ENCODE measurements at places on chromosomes 2 and 18.

DNA sequence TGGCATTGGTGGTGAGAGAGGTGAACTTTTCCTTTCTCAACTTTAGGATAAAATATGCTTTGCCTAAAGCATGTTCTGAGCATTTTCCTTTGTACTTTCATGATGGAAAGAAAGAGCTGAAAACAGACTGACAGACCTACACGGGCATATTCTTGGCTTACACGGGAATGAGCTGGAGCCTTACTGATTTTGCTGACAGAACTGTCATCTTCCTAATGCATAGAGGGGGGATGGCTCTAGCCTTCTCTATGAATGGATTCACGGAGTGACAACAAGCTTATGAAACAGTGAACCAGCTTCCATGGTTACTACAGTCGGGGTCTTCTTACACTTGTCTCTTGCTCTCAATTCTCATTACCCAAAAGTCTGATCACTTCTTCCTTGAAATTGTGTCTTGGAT, 32.2 kb downstream of the FSHR start:
- no peak for DNase-seq

- no peak for DNase-seq
Measured at GRCh38 chr18:79815657-79816056, 17.9 kb downstream of the KCNG2 start.

- no peak for DNase-seq
Measured at GRCh38 chr2:221454459-221455105, 117.5 kb downstream of the EPHA4 start.

DNA sequence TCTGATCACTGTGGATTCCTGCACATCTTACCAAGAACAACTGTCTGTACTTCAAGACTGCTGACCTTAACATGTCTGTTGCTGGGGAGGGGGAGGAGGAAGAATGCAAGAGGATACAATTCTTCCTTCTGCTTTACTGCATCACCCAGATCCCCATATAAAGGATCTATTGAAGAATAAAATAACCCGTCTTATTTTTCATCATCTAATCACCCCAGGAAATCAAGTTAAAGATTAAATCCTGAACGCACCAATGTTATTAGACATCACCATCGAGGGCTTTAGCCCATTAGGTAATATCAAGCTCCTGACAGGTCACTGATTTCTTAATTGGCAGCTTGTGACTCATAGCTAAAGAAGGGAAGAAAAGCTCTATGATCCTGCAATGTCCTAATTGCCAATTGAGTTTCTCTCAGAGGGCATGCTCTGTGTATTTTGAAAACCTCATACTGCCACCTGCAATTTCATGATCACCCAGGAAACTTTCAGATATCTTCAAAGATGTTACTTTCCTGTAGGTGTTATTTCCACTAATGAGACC, 75.4 kb upstream of the KCNE4 start:
- DNase-seq = no peak

- DNase-seq = no peak
Measured at GRCh38 chr2:217555081-217555876, 447.5 kb downstream of the TNS1 start.

- no peak for DNase-seq
Measured at GRCh38 chr2:108898315-108899082, 90.5 kb downstream of the EDAR start.

DNA sequence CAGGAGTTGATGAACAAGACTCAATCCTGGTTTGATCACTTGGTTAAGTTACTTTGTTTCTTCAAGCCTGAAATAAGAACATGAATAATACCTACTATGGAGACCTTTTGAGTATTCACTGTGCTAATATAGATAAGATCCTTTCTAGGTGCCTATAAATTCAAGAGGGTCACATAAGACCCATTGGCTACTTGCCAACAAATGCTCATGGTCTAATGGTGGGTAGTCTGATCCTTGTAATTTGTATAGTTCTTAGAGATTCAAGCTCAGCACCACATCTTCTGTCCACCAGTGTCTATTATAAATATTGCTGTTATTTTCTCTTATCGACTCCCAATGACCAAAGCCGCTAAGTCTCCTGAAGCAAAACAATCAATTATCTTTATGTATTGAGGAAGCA, 27.4 kb upstream of the ACSL3 start:
- no peak for DNase-seq

DNA sequence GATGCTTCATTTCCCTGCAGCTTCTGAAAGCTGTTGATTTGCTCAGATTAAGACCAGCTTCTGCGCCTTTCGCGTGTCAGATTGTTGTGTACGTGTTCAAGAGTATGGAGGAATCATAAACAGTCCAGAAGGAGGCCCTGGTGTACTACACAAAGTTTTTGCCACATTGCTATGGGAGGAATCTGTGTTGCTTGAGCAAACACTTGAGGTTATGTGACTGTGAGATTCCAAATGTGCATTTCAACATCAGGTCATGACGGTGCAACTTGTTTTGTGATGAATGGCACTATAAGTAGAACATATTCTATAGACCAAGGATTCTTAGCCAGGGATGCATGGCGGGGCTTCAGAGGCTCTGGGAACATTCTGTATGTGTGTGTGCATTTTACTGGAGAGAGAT, 35.0 kb downstream of the SRSF7 start:
- no peak for DNase-seq

GRCh38 chr2:69459936-69460335, 22.7 kb upstream of the NFU1 start:
- DNase-seq = no peak

- no peak for DNase-seq
Measured at GRCh38 chr2:234958311-234958710, 6.5 kb downstream of the SH3BP4 start.

DNA sequence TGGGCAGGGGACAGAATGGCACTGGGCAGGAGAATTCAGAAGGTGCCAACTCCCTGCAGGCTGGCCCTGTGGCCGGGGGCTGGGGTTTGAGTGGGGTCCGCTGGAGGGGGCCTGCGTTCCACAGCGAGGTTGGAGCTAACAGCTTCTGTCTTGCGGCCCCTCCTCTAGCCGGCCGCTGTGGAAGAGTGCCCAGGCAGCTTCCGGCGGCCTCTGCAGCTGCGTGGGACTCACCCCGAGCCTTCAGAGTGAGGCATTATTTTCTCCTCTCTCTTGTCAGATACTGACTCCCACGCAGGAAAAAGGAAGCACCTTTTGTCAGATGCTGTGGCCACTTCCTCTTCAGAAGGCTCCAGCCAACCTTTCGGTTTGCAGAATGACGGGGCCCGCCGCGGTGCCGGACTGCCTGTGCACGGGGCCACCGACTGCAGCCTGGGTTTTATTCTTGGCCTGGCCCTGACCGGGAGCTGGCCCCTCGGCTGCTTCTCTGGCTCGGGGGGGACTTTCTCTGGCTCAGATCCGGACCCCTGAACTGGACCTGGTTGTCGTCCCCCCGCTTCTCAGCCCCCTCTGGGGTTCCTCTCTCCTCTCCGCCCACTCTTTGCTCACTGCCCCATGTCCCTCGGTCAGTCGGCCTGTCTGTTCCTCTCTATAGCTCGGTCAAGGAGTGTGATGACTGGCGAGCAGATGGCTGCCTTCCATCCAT, 40.1 kb downstream of the ARHGAP25 start:
- peak; percentile 95 for DNase-seq

DNA sequence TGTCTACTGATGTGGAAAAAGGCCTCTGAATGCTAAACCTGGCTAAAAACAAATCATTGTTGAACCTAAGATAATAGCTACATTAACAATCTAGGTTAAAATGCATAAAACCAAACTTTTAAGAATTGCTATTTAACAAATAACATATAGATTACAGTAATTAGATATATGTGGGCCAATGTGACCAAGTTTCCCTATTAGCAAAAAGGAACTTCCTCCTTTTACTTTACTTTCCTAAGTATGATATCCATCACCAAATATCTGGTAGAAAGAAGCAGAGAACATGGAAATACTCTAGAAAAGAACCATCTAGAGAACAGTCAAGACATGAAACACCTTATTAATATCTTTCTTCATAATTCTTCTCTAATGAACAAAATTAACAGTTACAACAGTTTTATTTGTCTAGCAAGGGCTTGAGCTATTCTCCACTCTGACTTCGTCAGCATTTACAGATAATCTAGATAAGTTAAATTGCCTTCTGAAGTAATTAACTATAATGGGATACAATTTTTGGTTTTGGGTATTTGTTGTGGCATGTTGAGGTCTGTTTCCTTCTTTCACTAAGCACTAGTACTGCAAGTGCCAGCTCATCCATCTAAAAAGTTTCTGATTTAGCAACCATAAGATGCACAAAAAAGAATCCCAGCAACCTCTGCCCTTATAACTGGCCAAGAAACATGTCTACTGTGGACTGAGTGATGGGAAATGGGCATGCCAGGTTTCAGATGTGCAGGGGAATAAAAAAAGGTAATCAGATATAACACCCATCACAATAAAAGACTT, 53.3 kb downstream of the MEMO1 start:
- no peak for DNase-seq

GRCh38 chr2:179440642-179441251, 176.1 kb upstream of the SESTD1 start:
- peak; percentile 7 for DNase-seq

GRCh38 chr2:128166746-128167353, 75.8 kb downstream of the UGGT1 start:
- no peak for DNase-seq

- DNase-seq = peak; percentile 29
Measured at GRCh38 chr2:73896362-73897239, 3.8 kb downstream of the ACTG2 start.

- DNase-seq = no peak
Measured at GRCh38 chr2:95350774-95351597, 51.5 kb upstream of the FAHD2A start.

DNA sequence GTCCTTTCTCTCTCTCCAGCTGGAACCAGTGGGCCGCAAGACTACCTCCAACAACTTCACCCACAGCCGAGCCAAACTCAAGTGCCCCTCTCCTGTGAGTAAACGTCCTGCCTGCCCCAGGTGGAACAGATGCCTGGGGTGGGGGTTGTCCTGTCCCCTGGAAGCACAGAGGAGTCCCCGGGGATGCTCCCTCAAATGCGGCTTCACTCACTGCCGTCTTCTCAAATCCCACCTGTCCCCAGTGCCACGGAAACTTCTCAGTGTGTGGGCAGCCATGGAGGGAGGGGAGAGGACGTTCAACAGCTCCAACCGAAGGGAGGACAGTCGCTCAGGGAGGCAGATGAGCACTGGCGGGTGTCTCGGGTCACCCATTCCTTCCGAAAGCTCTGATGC, 110.7 kb upstream of the PPP1CB start:
- DNase-seq = no peak

- DNase-seq = no peak
Measured at GRCh38 chr2:221444106-221444505, 128.0 kb downstream of the EPHA4 start.

GRCh38 chr18:76383636-76384035, 111.4 kb downstream of the ZNF516 start:
- DNase-seq = no peak

DNA sequence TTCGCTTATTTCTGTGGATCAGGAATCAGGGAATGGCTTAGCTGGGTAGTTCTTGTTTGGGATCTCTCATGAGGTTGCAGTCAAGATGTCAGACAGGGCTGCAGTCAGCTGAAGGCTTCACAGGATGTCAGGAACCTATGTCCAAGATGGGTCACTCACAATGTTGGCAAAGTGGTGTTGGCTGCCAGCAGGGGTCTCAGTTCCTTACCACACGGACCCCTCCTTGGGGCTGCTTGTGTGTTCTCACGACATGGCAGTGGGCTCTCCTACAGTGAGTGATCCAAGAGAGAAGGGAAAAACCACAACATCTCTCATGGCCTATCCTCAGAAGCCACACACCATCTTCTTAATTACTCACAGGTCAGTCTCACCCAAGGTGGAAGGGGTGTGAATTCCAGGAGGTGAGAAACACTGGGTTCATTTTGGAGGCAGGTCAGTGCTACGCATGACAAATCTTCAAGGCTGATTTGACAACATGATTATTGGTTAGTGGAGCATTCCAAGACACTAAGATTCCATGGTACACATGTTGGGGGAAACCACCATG, 1.3 kb upstream of the ANTXR1 start:
- no peak for DNase-seq

- no peak for DNase-seq
Measured at GRCh38 chr2:99389371-99389770, 52.2 kb downstream of the EIF5B start.

DNA sequence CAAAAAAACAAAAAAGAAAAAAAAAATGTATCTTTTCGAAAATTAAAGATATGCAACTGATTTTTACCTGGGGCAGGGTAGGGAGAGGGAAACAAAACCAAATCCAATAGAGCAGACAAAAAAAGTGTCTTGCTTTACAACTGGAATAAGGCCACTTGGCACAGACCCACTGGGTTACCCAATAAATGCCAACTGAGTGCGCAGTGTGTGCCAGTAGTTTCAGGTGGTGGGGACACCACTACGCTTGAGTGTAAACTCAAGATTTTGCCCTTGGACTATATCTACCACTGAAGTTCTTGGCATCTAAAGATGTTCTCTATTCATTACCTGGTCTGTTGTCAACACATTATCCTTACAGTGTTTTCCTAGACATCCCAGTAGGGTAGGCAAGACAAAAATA, 16.3 kb downstream of the VPS4B start:
- DNase-seq = no peak

GRCh38 chr18:8660316-8660715, 45.0 kb upstream of the MTCL1 start:
- no peak for DNase-seq

- DNase-seq = no peak
Measured at GRCh38 chr2:127597984-127598380, 48.0 kb upstream of the GPR17 start.

DNA sequence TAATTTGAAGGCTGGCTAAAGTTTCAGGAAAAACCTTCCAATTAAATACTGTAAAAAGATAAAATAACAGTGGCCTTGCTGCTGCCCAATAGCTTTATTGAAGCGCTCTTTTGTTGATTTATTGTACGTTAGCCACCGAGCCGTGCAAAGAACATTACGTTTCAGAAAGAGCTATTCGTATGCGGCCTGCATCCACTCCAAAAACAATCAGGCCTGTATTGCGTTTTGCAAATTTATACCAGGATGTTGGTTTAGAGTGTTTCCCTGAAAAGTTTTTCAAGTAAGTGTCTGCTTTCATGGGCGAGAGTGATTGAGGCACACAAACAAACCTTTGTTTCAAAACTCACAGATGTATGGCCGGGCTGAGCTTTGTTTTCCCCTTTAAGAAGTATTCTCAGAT, 257.2 kb upstream of the SALL3 start:
- DNase-seq = no peak

- no peak for DNase-seq
Measured at GRCh38 chr2:64405581-64406406, 48.2 kb upstream of the LGALSL start.

GRCh38 chr2:43402452-43402937, 176.1 kb upstream of the ZFP36L2 start:
- DNase-seq = no peak

GRCh38 chr2:120703330-120703994, 32.2 kb upstream of the GLI2 start:
- DNase-seq = no peak

GRCh38 chr2:204260162-204260877, 285.0 kb upstream of the PARD3B start:
- DNase-seq = no peak

GRCh38 chr2:1656326-1656960, 87.9 kb downstream of the PXDN start:
- DNase-seq = no peak

GRCh38 chr2:60045456-60045855, 508.0 kb downstream of the BCL11A start:
- DNase-seq = no peak

- peak; percentile 69 for DNase-seq
Measured at GRCh38 chr2:160652236-160652635, 158.6 kb upstream of the RBMS1 start.

- no peak for DNase-seq
Measured at GRCh38 chr2:219331560-219332213, 857 bp downstream of the RESP18 start.
